Lung (tissue), 17 donors: ENCODE measurements at places on chromosomes 1 and 21.
A peak's percentile ranks its signal among the peaks of the same experiment; 100 is the strongest.

DNA sequence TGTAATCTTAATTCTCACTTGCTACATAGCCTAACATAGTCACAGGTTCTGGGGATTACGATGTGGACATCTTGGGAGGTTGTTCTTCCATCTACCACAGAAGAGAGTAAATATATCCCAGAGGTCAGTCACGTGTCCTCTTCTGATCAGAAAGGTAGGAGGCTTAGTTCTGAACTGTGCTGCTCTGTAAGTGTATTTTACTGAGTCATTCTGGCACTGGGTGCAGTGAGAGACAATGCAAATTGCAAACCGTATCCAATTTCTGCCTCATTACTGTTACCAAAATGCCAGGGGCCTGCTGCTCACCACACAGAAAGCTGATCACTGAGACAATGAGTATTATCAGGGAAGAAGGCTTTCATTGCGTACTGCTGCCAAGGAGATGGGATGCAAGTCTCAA is 104.0 kb downstream of the GABPA start:
- H3K27ac ChIP-seq = no peak overlapping the region
- DNase-seq = no peak
- no peaks in the 10 kb centered on the region for H3K36me3 ChIP-seq
- no peaks in the 10 kb centered on the region for H3K4me1 ChIP-seq
- no peak overlapping the region for H3K4me3 ChIP-seq
- H3K27me3 ChIP-seq = no peaks in the 10 kb centered on the region

- H3K36me3 ChIP-seq = no peaks in the 10 kb centered on the region
- H3K27ac ChIP-seq = no peak overlapping the region
- DNase-seq = no peak
- no peak overlapping the region for H3K4me3 ChIP-seq
- H3K4me1 ChIP-seq = no peaks in the 10 kb centered on the region
These were observed 358.8 kb downstream of the DPYD start for GRCh38 chr1:97562081-97562480.

DNA sequence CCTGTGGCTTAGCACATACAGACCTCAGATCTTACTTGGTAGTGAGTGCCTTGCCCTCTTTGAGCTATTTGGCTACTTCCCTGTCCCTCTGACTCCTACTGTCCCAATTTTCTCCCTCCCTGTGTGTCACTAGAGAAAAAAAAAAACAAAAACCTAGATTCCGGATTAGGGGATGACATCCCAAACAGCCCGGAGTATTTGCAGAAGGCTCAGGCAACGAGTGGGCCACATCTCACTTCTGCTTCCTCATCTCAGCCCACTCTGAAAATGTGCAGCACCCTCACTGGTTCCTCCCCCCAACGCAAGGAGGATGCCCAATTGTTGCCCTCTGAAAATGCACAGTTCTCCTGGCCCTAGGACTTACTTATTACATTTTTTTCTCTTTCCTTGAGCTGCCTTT is 4.9 kb downstream of the NHLH1 start:
- DNase-seq = no peak
- no peaks in the 10 kb centered on the region for H3K36me3 ChIP-seq
- H3K4me1 ChIP-seq = peaks cover 8% of the 10 kb centered on the region
- H3K27me3 ChIP-seq = no peaks in the 10 kb centered on the region
- H3K4me3 ChIP-seq = no peak overlapping the region
- no peak overlapping the region for H3K27ac ChIP-seq

- no peak overlapping the region for H3K4me3 ChIP-seq
- no peaks in the 10 kb centered on the region for H3K27me3 ChIP-seq
- H3K36me3 ChIP-seq = no peaks in the 10 kb centered on the region
These were observed 169.9 kb downstream of the BRINP2 start for GRCh38 chr1:177340601-177341067.

- peaks cover 3% of the 10 kb centered on the region for H3K36me3 ChIP-seq
- no peaks in the 10 kb centered on the region for H3K27me3 ChIP-seq
- peaks cover 16% of the 10 kb centered on the region for H3K4me1 ChIP-seq
- no peak overlapping the region for H3K4me3 ChIP-seq
- H3K27ac ChIP-seq = peak overlapping the region; percentile 4
These were observed 73.8 kb upstream of the B3GALT2 start for GRCh38 chr1:193260056-193260745.
